ENCODE measurements at places on chromosomes 7 and 10. TPM values are rescaled to one million over a fixed set of nuclear protein-coding genes. Genes with fewer than 3 reads are reported as not detected.

GPER1 gene
- 0.26 TPM for total RNA-seq

MYL10 gene
- total RNA-seq, result not detected

CLDN3 gene
- total RNA-seq, result not detected

COBL gene
- 0.26 TPM for total RNA-seq

BZW2 gene
- 35.1 TPM for total RNA-seq

PILRA gene
- 16.5 TPM for total RNA-seq

CLEC2L gene
- total RNA-seq, result not detected

ITIH2 gene
- 1.5 TPM for total RNA-seq

EXOC6 gene
- 9.4 TPM for total RNA-seq

CALML5 gene
- total RNA-seq, result not detected

HMX2 gene
- not detected for total RNA-seq

CALHM2 gene
- 65.6 TPM for total RNA-seq

LYZL2 gene
- total RNA-seq, result not detected

NPSR1 gene
- not detected for total RNA-seq

PLEKHS1 gene
- not detected for total RNA-seq

ITIH5 gene
- 0.13 TPM for total RNA-seq

SLC26A3 gene
- not detected for total RNA-seq

PITX3 gene
- total RNA-seq, result not detected

CDK6 gene
- 29.8 TPM for total RNA-seq

WEE2 gene
- total RNA-seq, result not detected

TMEM26 gene
- total RNA-seq, result not detected

BAIAP2L1 gene
- 0.92 TPM for total RNA-seq

SPDYE11 gene
- not detected for total RNA-seq

GBX1 gene
- not detected for total RNA-seq

ADARB2 gene
- total RNA-seq, result 0.63 TPM
